ENCODE measurements at places on chromosomes 4 and X.

- no peak for DNase-seq
- H3K27ac ChIP-seq: no peak overlapping the region
- H3K4me3 ChIP-seq: no peak overlapping the region
- H3K27me3 ChIP-seq: no peaks in the 10 kb centered on the region
These were observed 16.5 kb downstream of the CYBB start for GRCh38 chrX:37796310-37796709.

DNA sequence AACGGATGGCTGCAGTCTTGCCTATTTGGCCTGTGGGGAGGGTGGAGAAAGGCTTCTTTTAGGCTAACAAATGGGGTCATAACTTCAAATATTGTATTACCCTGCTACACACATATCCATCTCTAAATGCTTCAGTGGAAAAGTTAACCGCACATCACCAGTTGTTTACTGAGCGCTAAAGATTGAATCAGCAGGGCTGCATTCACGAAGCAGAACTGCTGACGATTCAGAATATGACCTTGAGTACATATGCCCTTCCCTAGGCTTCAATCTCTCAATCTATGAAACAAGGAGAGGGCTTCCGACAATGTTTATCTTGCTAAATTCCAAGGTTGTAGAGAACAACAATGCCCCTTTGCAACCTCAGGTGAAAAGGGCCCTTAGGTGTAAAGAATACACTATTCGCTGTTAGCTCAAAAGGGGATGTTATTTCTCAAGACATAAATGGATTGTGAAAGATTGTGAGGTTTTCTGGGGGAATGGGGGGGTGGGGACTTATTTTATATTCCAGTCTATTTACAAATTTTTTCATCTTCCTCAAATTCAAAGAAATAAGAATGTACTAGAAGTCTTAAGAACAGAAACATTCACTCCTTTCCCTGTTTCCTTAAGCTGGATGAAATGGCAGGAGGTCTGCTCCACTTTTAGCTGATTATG lies 2.6 kb upstream of the ATP6AP2 start:
- no peak overlapping the region for H3K27ac ChIP-seq
- H3K4me1 ChIP-seq: no peaks in the 10 kb centered on the region
- DNase-seq: no peak
- H3K27me3 ChIP-seq: no peaks in the 10 kb centered on the region
- H3K4me3 ChIP-seq: no peak overlapping the region
- no peaks in the 10 kb centered on the region for H3K36me3 ChIP-seq

DNA sequence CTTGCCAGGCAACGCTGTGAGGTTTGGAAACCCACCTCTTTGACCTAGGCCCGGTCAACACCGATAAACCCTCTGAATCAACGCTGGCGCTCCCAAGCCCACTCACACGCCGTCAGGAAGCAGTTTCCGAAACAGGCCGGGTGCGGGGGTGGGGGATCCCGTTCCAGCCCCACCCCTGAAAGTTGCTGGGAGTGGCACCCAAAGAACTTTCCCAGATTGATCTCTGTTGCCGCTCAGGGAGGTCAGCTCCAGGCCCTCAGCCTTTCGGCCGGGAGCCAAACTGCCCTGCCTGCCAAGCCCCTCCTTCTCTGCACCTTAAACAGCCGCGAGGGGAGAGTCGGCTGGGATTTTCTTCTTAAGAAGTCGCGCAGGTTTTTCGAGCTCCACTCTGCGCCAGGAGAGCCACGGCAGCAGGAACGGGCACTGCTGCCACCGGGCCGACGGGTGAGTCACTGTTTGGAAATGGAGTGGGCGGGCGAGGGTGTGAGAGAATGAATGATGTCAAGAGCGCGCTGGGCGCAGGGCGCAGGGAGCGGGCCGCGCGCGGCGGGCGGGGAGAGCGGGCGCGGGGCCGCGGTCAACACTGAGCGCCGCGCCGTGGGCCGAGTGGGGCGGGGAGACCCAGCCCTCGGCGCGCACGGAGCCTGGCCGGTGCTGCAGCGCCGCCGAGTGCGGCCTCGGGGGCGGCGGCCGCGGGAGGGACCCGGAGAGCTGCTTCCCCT lies at the start of gene SGMS2:
TSS of gene SGMS2 (plus strand) at position 583 of the 722 bp plus-strand sequence. CDS start 70,622 bp downstream, outside the sequence.
- peak within 1 kb of the TSS; percentile 92 for H3K4me3 ChIP-seq
- DNase-seq: peak; percentile 94
- H3K27me3 ChIP-seq: no peaks in the 10 kb centered on the region
- peak within 1 kb of the TSS; percentile 85 for H3K27ac ChIP-seq
- H3K4me1 ChIP-seq: peaks cover 20% of the 10 kb centered on the region
- no peaks in the 10 kb centered on the region for H3K36me3 ChIP-seq

DNA sequence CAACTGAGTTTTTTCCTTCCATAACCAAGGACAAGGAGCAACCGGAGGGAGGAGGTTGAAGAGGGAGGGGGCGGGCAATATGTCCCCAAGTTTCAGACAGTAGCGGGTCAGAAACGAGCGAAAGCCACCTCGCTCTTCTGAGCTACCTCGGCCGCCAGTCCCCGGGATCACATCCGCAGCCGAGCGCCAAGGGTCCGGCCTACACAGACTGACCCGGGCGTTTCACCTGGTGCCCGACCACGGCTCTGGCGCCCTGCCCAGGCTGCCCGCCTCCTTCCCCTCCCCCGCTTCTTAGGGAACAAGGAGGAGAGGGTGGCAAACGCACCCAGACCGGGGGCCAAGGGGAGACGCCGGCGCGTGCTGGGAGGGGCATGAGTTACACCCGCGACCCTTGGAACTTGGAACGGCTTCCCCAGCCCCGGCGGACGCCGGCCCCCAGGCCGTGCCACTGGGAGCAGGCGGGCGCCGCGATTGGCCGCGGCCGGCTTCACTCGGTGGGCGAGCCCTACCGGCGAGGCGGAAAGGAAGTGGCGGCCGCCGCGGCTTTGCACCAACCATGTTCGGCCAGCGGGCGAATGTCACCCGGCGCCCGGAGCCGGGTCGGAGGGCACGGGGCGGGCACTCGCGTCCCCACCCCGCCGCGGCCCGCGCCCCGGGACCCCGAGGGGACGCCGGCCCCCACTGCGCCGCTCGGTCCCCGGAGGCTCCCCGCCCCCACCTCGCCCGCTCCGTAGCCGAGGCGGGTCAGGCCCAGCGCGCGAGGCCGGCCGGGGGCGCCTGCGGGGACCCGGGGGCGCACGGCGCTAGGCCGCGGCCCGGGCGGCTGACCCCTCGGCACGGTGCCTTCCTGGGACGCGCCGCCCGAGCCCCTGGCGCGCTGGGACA lies 1.5 kb downstream of the IRF2 start:
- peak; percentile 72 for DNase-seq
- H3K4me1 ChIP-seq: peaks cover 4% of the 10 kb centered on the region
- no peaks in the 10 kb centered on the region for H3K36me3 ChIP-seq
- no peaks in the 10 kb centered on the region for H3K27me3 ChIP-seq

- H3K36me3 ChIP-seq: peaks cover 21% of the 10 kb centered on the region
- no peak for DNase-seq
- H3K27me3 ChIP-seq: no peaks in the 10 kb centered on the region
- H3K4me1 ChIP-seq: peaks cover 19% of the 10 kb centered on the region
These were observed 1.5 kb downstream of the AIMP1 start for GRCh38 chr4:106317815-106318214.

DNA sequence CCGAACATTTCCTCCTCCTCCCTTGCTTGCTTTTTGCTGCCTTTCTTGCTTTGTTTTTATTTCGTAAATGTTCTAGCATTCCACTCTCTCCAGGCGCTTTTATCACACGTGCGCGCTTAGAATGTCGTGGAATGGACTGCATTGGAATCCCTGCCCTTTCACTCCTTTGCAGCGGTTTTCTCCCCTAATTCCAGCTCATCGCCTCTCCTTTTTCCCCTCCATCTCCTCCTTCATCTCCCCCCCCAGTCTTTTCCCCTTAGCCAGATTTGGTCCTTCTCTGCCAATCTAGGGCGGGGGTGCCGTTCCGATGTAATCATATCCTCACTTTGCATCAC lies 579 bp downstream of the OGT start:
- no peaks in the 10 kb centered on the region for H3K27me3 ChIP-seq
- peaks cover 6% of the 10 kb centered on the region for H3K4me1 ChIP-seq
- peak overlapping the region; percentile 80 for H3K4me3 ChIP-seq
- peaks cover 21% of the 10 kb centered on the region for H3K36me3 ChIP-seq

GRCh38 chrX:619451-619811 lies 11.2 kb upstream of the SHOX start:
- no peak overlapping the region for H3K27ac ChIP-seq
- H3K4me1 ChIP-seq: no peaks in the 10 kb centered on the region
- H3K36me3 ChIP-seq: no peaks in the 10 kb centered on the region
- DNase-seq: no peak
- H3K4me3 ChIP-seq: no peak overlapping the region

DNA sequence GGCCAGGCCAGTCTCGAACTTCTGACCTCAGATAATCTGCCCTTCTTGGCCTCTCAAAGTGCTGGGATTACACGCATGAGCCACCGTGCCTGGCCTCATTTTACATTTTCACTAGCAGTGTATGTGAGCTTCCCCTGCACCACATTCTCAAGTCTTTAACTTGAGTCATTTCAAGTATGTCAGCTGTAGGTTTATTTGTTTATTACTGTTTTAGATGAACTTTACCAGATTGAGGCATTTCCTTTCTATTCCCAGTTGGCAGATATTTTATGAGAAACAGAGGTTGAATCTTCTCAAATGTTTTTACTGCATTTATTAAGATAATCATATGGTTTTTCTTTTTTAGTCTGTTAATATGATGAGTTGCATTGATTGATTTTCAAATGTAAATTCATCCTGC lies 114.6 kb upstream of the SH3RF1 start:
- no peaks in the 10 kb centered on the region for H3K36me3 ChIP-seq
- no peaks in the 10 kb centered on the region for H3K27me3 ChIP-seq
- H3K27ac ChIP-seq: peak overlapping the region; percentile 43
- no peak for DNase-seq

- no peaks in the 10 kb centered on the region for H3K27me3 ChIP-seq
- DNase-seq: no peak
- H3K27ac ChIP-seq: no peak overlapping the region
- H3K36me3 ChIP-seq: no peaks in the 10 kb centered on the region
- H3K4me1 ChIP-seq: no peaks in the 10 kb centered on the region
These were observed 128.3 kb downstream of the MAGEE1 start for GRCh38 chrX:76555816-76556215.

GRCh38 chrX:9786798-9787635 lies 788 bp downstream of the SHROOM2 start:
- no peak for DNase-seq
- H3K4me3 ChIP-seq: peak overlapping the region; percentile 85
- peaks cover 8% of the 10 kb centered on the region for H3K4me1 ChIP-seq

- H3K4me3 ChIP-seq: peak overlapping the region; percentile 85
- H3K27me3 ChIP-seq: no peaks in the 10 kb centered on the region
- no peak for DNase-seq
- H3K36me3 ChIP-seq: no peaks in the 10 kb centered on the region
These were observed 830 bp upstream of the SHROOM2 start for GRCh38 chrX:9785254-9785943.

DNA sequence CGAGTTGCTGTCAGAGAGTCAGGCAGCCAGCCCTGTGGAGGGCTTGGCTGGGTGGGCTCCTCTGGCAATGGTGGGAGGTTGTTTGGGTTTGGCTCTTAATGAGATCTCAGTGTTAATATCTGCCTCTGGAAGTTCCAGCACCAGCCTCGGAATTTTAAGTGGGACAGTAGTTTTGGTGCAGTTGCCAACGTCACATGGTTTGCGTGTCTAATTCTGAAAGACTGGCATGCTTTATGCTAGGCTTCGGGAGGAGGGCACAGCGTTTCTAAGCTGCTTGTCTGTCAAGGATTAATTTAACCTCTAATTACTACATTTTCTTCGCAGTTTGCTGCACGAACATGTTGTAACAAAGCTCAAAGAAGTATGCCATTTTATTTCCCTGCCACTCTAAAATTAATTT lies 9.2 kb downstream of the MAMLD1 start:
- no peaks in the 10 kb centered on the region for H3K4me1 ChIP-seq
- H3K4me3 ChIP-seq: no peak overlapping the region
- H3K27me3 ChIP-seq: no peaks in the 10 kb centered on the region
- no peak for DNase-seq
- no peaks in the 10 kb centered on the region for H3K36me3 ChIP-seq

DNA sequence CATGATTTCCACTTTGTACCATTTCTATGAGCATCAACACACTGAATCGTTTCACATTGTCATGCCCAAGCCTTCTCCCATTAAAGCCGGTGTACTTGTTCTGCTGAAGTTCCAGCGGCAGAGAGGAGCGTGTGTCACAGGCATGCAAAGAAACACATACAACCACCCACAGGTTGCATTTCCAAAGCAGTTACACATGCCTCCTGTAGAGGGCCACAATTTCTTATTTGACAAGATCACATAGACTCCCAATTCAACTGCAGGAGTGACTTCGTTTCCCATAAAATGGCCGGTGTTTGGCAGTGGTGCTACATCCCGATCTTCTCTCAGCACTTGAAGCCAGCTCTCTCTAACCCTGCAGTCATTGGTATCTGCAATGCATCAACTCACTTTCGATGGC lies 992.6 kb downstream of the NLGN4X start:
- H3K27me3 ChIP-seq: no peaks in the 10 kb centered on the region
- H3K4me3 ChIP-seq: no peak overlapping the region
- no peaks in the 10 kb centered on the region for H3K4me1 ChIP-seq

GRCh38 chr4:15725608-15726007 lies 22.7 kb downstream of the BST1 start:
- no peaks in the 10 kb centered on the region for H3K27me3 ChIP-seq
- no peak overlapping the region for H3K27ac ChIP-seq

- H3K4me3 ChIP-seq: no peak overlapping the region
- H3K27me3 ChIP-seq: no peaks in the 10 kb centered on the region
- DNase-seq: no peak
- H3K27ac ChIP-seq: no peak overlapping the region
- no peaks in the 10 kb centered on the region for H3K4me1 ChIP-seq
These were observed 890.8 kb downstream of the TRIML1 start for GRCh38 chr4:189029976-189030504.

- no peak overlapping the region for H3K27ac ChIP-seq
- no peak overlapping the region for H3K4me3 ChIP-seq
These were observed 13.6 kb downstream of the TLR6 start for GRCh38 chr4:38842994-38843393.

GRCh38 chr4:1072830-1073446 lies 40.4 kb downstream of the RNF212 start:
- H3K27ac ChIP-seq: no peak overlapping the region
- DNase-seq: no peak
- H3K27me3 ChIP-seq: no peaks in the 10 kb centered on the region
- H3K36me3 ChIP-seq: no peaks in the 10 kb centered on the region
- no peak overlapping the region for H3K4me3 ChIP-seq
- H3K4me1 ChIP-seq: no peaks in the 10 kb centered on the region

- no peaks in the 10 kb centered on the region for H3K27me3 ChIP-seq
- no peaks in the 10 kb centered on the region for H3K4me1 ChIP-seq
- H3K4me3 ChIP-seq: no peak overlapping the region
- H3K36me3 ChIP-seq: no peaks in the 10 kb centered on the region
- DNase-seq: no peak
These were observed 34.9 kb upstream of the NFKB1 start for GRCh38 chr4:102466298-102466697.

GRCh38 chr4:7103607-7104365 lies 35.9 kb upstream of the GRPEL1 start:
- no peak overlapping the region for H3K27ac ChIP-seq
- H3K4me3 ChIP-seq: peak overlapping the region; percentile 58
- peaks cover 6% of the 10 kb centered on the region for H3K4me1 ChIP-seq
- H3K27me3 ChIP-seq: no peaks in the 10 kb centered on the region

- H3K4me3 ChIP-seq: no peak overlapping the region
- peaks cover 13% of the 10 kb centered on the region for H3K4me1 ChIP-seq
- no peak for DNase-seq
- H3K27ac ChIP-seq: no peak overlapping the region
- no peaks in the 10 kb centered on the region for H3K27me3 ChIP-seq
These were observed 16.4 kb upstream of the ACE2 start for GRCh38 chrX:15617111-15617510.

- peak overlapping the region; percentile 19 for H3K4me3 ChIP-seq
- peaks cover 43% of the 10 kb centered on the region for H3K27me3 ChIP-seq
- no peaks in the 10 kb centered on the region for H3K36me3 ChIP-seq
- no peak overlapping the region for H3K27ac ChIP-seq
- no peak for DNase-seq
- no peaks in the 10 kb centered on the region for H3K4me1 ChIP-seq
These were observed 957 bp downstream of the PPP2R2C start for GRCh38 chr4:6471307-6472007.

All from RWPE2 (cell line).